ENCODE measurements at places on chromosomes 16 and 17.

- peak; percentile 78 for DNase-seq
These were observed 14.4 kb upstream of the CA4 start for GRCh38 chr17:60135151-60135950.

- DNase-seq: no peak
These were observed 11.6 kb upstream of the MFAP4 start for GRCh38 chr17:19398301-19399181.

DNA sequence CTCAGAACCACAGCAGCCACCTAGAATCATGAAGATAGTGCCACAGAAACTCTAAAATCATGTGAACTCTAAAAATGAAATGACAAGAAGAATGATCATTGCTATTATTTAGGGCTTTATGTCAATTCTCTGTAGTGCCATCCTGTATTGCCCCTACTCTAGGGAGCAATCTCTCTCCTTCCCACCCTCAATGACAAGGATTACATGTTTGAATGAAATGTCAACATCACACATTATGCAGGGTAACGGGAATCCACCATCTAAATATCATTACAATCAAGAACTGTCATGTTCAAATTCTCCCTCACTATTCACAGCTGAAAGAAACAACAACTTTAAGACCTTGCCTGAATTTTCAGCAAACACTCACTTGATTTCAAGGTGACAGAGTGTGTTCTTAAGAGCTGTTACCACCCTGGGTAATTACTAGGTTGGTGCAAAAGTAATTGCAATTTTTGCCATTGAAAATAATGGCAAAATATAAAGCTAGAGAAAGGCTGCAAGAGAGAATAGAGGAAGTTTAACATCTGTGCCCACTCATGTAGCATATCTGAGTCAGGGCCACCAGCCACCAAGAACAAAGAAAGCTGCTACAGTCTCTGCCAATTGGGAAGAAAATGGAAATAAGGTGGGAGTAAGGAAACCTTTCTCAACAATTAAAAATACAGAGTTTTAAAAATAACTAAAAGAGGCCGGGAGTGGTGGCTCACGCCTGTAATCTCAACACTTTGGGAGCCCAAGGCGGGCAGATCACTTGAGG, 112.8 kb upstream of the PSMD7 start:
- DNase-seq: no peak

GRCh38 chr16:52912565-52913173, 140.0 kb downstream of the CHD9NB start:
- DNase-seq: peak; percentile 15

DNA sequence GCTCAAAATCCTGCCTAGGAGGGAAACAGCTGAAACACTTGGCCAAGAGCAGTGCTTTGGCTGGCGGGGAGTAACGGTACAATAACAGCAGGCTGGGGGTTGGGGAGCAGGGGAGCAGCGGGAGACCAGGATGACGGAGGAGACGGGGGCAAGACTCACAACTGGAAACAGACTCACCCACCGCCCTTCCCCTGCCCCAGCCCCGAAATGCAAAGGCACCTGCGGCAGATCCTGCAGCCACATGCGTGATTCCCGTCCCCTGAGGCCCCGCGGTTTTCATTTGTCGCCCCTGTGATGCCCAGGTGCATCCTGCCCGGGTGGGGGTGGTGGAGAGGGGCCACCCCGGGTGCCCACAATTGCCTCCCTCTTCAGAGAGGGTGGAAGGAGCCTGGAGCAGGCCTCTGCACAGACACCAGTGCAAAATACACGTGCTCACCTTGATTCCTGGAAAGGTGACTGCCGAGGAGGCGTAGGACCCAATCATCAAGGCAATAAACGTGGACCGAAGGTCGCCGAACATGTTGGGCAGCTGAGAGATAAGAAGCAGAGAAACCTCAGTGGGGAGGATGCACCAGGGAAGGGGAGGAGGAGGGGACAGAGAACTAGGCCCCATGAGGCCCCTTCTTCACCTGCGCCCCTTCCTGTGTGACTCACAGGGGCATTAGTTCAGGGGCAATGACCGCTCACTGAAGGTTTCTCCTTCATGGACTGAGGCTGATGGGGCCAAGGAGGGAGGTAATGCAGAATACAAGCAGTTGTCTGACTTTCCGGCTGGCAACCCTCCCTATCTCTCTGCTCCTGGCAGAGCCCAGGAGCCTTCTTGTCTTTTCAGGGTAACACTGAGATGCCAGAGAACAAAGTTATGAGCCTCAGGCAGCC, 30.4 kb upstream of the PITPNA start:
- no peak for DNase-seq

GRCh38 chr17:50268743-50269275, 5.5 kb upstream of the TMEM92 start:
- no peak for DNase-seq

- no peak for DNase-seq
These were observed 8.8 kb downstream of the JUP start for GRCh38 chr17:41777574-41778188.

DNA sequence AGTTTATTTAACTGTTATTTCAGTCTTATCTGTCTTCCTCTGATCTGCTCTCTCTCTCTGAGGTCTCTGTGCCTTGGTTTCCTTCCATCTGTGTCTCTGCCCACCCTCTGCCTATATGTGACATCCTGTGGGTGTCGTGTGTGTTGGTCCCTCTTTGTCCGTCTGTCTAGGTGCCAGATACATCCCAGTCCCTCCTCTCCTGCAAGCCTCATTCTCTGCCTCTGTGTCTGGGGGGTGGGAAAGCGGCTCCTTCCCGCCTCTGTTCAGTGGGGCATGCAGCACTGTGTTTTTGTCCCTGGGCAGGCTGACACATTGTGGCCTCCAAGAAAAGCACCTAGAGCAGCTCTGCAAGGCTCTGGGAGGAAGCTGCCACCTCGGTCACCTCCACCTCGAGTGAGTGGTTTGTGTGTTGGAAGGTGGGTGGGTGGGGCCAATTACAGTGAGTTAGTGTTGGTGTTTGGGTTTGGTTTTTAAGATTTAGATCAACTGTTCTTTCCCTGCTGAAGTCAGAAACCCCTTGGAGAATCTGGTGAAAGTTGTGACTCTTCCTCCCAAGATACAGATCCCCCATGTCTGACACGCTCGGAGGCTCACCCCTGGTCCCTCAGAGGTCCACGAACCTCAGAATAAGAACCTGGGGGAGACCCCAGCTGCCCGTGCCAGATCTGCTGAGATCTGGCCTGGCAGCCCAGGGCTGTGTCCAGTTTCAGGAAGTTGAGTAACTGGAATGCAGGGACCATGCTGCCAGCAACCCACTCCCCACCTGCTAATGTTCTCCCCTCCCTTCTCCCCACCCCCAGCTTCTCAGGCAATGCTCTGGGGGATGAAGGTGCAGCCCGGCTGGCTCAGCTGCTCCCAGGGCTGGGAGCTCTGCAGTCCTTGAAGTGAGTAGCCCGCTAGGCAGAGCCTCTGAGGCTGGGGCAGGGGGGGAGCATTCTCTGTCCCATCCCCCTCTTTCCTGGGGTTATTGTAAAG, 50.9 kb upstream of the CPNE2 start:
- peak; percentile 94 for DNase-seq

- DNase-seq: no peak
These were observed 6.7 kb downstream of the ITGA3 start for GRCh38 chr17:50062293-50063243.

- DNase-seq: no peak
These were observed 372.0 kb downstream of the SLC39A11 start for GRCh38 chr17:72720494-72720825.

Measured in CD4-positive, alpha-beta T cell treated with Interleukin-4 for 4 hours (primary cell).